ENCODE measurements at places on chromosomes 16 and 17.

- no peak for DNase-seq
These were observed 7.9 kb downstream of the RPUSD1 start for GRCh38 chr16:780296-780695.

DNA sequence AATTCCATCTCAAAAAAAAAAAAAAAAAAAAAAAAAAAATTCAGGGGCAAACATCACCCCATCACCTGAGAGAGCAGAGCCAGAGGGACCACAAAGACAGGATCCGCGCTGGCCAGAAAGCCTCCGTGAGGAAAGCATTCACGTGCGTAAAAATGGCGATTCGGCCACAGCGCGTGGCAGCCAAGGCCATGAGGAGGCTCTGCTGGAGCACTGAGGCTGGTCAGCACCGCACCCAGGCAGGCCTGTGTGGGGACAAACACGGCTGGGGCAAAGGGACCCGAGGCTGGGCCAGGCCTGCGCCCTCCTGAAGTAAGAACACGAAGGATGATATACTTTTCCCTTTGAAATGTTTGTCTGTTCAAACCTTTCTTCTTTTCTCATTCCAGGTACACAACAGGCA is 45.2 kb downstream of the MAP1LC3B start:
- DNase-seq, result no peak

- DNase-seq, result no peak
These were observed 48.1 kb downstream of the TEX2 start for GRCh38 chr17:64214950-64215349.

DNA sequence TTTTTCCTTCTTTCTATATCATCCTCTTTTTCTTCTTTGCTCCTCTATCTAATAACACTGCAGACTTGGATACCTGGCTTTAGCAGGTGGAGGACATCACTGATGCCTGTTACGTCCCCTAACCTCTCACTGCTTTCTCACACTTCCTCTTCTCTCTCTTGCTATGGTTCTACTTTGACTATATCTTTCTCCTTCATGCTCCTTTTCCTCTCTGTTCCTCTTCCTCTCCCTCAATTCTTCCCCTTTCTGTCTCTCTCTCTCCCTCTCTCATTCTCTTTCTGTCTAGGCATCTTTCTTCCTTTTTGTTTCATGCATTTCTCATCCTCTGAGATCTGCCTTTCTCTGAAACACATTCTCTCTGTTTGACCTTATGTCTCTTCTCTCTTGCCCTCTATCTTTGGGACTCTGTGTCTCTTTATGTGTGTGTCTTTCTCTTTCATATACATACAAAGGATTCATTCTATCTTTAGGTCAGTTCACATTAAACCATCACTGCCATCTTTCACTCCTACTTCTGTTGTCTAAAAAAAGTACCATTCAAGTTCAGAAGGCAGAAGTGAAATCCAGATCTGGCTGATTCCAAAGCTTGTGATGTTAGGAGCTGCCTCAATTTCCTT is 353.7 kb downstream of the SHISA9 start:
- DNase-seq, result no peak

DNA sequence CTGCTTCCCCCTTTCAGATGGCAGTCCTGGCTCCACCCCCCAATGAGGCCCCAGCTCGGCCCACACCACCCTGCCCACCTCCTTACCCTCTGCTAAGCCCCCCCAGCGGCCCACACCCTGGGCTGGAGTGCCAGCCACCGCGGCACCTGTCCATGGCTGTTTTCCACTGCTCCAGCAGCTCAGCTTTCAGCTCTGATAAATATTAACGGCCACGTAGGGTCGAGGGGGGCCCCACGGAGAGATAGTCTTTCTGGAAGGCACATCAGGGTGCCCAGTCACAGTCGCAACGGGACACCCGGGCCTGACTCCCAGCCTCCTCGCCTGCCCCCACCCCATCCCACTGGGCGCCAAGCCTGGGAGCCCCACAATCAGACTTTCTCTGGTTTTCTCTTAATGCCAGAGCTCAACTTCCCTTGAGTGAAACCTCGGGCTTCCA is 46.5 kb upstream of the CIBAR2 start:
- no peak for DNase-seq

DNA sequence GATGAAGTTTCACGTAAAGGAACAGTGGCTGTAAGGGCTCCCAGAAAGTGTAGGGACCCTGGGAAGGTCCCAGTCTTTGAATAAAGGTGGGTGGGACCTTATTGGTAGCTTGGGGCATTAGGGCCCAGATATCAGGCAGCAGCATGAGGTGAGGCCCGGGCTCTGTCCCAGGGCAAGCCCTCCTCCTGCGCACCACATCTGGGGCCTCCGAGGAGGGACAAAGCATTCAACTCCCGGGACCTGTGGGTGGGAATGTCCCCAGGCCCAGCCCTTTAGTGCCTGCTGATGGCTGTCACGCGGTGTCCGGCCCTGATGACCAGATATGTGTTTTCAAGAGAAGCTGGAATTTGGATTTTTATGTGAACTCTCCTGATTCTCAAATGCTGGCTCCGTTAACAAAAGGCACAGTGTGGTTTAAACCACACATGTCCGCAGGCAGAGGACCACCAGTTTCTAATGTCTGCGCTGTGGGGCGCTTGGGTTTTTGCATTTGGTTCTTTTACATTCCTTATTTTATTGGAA is 30.4 kb downstream of the RAI1 start:
- DNase-seq, result no peak

- no peak for DNase-seq
These were observed 2.8 kb downstream of the HEATR3 start for GRCh38 chr16:50068550-50068949.

- no peak for DNase-seq
These were observed 8.3 kb downstream of the EVPL start for GRCh38 chr17:76018801-76019200.

DNA sequence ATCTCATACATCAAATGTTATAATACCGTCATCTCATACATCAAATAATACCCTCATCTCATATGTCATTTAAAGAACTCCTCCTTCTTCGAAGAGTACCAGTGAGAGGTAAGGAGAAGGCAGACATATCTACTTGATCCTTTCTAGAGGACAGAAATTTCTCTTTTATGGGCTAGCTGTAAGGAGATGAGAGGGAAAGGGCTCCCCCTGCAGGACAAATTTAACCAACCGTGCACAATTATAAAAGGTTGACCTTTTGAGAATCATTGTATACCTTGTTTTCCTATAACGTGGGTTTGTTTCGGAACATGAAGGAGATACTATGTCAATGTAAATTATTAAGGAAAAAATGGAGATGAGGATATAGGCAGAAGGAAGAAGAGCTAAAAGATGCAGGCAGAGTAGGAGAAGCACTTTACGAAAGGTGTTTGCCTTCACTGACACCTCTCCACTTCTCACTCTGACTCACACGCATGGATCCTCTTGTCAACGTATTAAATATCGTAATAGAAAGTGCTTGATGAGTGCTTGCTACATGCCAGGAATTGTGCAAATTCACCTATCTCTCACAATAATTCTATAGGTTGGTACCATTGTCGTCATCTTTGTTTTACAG is 465.9 kb upstream of the ERCC4 start:
- DNase-seq, result no peak

DNA sequence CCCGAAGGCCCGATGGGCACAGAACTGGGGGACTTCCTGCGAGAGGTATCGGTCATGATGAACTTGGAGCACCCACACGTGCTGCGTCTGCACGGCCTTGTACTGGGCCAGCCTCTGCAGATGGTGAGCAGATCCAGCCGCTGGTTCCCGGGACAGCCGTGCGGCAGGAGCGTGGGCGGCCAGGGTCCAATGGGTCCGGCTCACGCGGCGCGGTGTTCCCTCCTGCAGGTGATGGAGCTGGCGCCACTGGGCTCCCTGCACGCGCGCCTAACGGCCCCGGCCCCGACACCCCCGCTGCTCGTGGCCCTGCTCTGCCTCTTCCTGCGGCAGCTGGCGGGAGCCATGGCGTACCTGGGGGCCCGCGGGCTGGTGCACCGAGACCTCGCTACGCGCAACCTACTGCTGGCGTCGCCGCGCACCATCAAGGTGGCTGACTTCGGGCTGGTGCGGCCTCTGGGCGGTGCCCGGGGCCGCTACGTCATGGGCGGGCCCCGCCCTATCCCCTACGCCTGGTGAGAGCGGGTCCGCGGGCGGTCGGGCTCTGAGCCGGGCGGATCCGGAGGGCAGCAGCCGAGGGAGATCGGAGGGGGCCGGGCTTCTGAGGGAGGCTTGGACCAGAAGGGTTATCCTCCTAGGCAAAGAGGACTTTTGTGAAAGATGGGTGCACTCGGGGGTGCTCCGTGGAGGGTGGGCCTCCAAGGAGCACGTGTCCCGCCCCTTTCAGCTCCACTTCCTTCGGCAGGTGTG is 3.0 kb downstream of the TNK1 start:
- no peak for DNase-seq

- no peak for DNase-seq
These were observed 34.5 kb downstream of the HS3ST2 start for GRCh38 chr16:22848451-22848850.

- DNase-seq, result no peak
These were observed 2.6 kb downstream of the FOXF1 start for GRCh38 chr16:86512860-86513470.

DNA sequence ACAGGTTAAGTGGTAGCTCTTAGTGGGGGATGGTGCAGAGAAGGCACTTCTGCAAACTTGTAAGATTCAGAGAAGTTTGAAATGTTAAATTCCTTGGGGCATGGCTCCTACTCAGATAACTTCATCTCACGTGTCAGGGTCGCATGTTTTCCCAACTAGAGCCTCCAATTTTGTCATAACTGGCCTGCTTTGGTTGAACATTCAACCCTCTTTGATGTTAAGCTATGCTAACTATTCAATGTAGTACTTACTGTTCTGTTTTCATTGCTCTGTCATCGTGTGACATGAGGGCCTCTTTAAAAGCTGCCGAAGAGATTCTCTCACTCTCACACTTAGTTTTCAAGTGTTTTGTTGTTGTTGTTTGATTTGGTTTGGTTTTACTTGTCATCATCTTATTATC is 280.8 kb downstream of the CDH11 start:
- no peak for DNase-seq

DNA sequence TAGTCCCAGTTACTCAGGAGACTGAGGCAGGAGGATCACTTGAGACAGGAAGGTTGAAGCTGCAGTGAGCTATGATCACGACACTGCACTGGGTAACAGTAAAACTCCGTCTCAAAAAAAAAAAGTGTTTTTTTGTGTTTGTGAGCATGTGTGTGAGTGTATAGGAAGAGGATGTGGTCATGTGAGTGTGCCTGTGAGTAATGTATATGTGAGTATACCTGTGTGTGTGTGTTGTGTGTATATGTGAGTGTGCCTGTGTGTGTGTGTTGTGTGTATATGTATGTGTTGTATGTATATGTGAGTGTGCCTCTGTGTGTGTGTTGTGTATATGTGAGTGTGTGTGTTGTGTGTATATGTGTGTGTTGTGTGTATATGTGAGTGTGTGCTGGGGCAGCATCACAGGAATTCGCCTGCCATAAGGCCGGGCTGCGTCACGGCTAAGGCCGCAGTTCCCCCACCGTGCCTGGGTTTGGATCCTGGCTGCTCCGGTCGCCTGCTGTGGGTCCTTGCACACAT is 21.4 kb upstream of the NPTX1 start:
- DNase-seq, result no peak

- DNase-seq, result no peak
These were observed 38.9 kb downstream of the ZNF207 start for GRCh38 chr17:32388613-32389459.

DNA sequence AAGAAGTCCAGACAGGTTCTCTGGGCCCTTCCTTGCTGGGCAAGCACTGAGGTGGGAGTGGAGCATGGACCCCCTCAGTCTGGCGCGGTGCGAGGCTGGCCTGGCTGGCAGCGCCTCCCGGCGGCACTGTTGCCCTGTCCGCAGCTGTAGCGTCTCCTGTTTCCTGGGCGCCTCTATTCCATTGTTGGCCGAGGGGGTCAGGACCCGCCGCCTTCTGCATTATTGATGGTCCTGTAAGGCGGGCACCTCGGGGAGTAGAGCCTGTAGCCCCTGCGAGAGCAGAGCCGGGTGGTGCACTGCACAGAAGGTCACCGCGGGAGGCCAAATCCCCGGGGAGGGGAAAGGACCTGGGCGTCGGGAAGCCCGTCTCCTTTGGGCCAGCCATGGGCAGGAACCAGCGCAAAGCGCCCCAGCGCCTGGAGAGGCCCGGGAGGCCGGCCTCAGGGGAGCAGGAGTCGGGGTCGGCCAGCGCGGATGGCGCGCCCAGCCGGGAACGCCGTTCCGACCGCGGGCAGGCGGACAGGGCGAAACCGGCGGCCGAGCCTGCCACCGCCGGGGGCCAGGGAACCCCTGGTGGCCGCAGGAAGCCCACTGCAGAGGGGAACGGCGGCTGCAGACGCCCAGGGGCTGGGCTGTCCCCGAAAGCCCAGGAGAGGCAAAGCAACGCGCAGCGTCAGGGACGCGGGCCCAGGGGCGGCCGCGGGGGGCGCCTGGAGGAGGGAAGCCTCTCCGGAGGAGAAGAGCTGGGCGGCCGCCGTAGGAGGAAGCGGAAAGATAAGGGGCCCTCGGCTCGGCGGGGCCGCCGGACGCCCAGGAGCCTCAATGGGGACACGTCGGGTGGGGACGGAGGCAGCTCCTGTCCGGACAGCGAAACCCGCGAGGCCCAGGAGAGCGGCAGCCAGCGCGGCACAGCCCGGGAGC is at the start of gene MYO15B:
Gene MYO15B (plus strand): TSS at position 126 of the 921 bp plus-strand sequence. CDS start 258 bp downstream, at position 384.
- no peak for DNase-seq

DNA sequence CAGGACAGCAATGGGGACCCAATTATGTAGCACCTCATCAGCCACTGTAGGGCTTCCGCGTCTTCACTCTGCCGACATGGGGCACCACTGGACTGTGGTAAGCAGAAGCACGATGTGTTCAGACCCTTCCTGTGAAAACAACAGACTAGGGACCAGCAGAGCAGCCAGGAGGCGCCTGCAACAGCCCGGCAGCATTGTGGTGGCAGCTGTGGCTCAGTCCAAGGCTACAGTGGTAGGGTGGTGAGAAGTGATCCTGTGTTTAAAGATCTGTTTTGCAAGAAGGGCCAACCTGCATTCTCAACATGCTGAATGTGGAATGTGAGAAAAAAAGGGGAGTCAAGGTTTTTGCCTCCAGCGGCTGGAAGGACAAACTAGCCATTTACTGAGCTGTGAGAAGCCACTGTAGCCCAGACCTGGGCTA is 80.8 kb downstream of the GAS7 start:
- no peak for DNase-seq

DNA sequence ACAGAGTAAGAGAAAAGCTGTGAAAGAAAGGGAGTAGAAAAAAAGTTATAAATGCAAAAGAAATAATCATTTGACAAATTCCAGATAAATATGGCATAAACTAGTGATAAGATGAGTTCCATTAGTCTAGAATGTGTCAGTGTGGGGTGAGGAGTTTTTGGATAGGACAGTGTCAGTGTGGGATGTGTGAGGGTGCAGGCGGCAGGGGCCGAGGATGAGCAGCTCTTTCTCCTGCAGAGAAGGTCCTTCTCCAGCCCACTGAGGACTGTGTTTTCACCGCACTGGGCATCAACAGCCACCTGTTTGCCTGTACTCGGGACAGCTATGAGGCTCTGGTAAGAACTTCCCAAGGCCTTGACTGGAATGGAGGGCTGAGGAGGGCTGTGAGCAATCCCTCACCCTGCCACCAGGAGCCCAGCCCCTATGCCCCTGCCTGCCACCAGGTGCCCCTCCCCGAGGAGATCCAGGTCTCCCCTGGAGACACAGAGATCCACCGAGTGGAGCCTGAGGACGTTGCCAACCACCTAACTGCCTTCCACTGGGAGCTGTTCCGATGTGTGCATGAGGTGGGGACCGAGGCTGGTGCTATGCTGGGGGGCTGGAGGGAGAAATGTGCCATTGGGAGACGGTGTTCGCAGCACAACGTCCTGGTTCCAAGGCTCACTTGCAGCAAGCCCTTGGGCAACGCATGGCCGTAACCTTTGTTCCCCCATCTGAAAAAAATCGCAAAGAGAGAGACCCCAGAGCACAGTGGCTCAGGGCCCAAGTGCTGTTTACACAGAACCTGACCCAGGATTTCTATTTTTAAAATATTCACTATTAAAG is 13.1 kb downstream of the RAPGEFL1 start:
- DNase-seq, result no peak

- DNase-seq, result no peak
These were observed 7.8 kb upstream of the EFTUD2 start for GRCh38 chr17:44906763-44907728.

Data from kidney epithelial cell (primary cell).